H7 (cell line): ENCODE measurements at places on chromosomes 4 and X. TPM values are rescaled to one million over a fixed set of nuclear protein-coding genes. Genes with fewer than 3 reads are reported as not detected.

DNA sequence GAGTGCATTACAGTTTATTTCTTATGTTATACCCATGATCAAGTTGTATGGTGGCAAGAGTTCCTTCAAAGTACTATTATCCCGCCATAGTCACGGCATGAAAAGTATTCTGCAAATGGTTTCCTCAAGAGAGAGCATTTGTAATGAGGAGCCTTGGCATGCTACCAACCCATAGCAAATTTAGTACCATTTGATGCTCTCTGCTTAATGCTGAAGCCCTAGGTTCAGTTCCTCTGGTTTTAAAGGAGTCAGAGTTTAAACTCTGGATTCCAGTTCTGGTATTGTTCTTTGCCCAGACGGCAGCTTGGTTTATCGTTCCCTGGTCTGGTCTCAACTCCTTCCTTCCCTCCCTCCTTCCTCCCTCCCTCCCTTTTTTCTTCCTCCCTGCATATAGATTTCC lies 371.3 kb downstream of the BMPR1B start:
- no peak for DNase-seq

Gene SPANXB1
- not detected in 2 replicates for total RNA-seq

DNA sequence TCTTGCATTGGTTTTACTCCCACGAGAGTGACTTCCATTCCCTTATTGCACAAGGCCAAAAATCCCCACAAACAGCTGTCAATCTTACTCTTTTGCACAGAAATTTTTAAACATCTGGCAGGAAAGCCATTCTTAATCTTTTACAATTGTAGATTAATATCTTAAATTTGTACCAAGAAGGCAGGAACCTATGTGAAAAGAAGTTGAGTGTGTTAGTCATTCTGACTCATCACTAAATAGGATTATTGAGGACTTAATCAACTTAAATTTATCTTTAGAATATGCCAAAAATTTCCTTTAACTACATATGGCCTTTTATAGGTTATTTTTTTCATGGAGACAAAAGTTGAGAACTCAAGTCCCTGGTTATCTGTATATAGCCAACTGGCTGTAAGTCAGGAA lies 49.0 kb upstream of the VEGFC start:
- no peak for DNase-seq

Gene STS
- total RNA-seq, result 1.0 and 1.8 TPM in 2 replicates

DNA sequence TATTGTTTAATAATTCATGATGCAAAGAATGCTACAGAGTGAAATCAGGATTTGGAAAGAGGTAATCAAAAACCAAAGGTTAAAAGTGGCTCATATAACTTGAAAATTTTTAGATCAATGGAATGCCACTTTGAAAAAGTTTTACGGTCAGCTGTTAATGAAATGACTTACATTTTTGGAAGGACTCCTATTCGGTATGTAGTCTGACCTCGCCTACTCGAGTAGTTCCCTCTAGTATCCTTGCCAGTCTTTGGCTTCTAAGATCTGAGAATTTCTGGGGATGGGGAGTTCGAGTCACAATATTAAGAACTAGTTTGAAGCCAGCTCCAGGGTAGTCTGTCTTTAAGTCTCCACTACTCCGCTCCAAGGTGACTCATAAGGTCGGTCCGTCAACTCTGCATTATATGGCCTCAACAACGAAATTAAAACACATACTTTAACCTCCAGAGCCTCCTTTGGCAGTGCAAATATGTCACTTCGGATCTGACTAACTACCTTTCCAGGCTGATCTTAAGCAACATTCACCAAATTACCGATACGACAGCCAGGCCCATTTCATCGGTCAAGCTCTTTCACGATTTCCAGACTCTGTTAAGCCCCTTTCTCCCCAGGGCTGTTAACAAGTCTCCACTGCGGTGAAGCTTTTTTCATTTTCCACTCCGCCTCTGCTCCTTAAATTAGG lies 733 bp upstream of the NAA15 start:
- peak; percentile 21 for DNase-seq
